Fibroblast of skin of back (primary cell): ENCODE measurements at places on chromosomes 5 and 9.

GRCh38 chr5:32654427-32654826 lies 56.7 kb upstream of the NPR3 start:
- no peak for DNase-seq

DNA sequence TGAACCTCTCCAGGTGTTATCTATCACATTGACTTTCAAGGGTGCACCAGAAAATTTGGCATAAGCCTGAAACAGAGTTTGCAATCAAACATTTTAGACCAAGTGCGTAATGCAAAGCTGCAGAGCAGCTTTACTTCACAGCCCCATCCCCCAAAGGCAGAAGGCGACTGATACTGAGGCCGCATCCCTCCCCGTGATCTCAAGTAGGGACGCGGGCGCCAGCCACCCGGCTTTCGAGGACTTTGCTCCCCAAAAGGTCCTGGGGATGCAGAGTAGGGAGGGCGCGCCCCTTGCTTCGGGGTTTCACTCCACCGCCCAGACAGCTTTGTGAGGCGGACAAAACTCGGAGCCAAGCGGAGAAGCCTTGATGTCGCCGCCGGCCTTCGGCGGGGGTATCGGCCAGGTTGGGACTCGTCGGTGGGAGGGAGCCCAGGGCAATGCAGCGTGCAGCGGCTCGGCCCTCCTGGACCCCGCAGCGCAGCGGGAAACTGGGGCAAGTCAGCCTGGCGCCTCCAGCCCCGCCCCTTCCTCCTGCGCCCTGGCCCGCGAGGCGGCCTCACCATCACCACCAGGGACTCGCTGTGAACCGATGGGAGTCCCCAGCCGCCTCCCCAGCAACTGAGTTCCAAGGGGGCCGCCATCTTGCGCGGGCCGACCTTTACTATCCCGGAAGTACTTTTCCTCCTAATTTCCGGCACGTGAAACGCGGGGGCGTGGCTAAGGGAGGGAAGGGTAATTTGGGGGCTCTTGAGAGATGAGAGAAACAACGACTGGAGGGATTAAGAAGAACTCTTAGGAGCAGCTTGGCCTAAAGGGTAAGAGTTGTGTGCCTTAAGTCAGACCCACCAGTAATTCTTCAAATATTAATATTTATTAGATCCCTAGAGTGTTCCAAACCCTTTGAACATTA lies at the start of gene MTX3:
MTX3 (minus strand) TSS at position 665 of the 910 bp plus-strand sequence; CDS start at position 641, 24 bp downstream.
- peak; percentile 89 for DNase-seq

DNA sequence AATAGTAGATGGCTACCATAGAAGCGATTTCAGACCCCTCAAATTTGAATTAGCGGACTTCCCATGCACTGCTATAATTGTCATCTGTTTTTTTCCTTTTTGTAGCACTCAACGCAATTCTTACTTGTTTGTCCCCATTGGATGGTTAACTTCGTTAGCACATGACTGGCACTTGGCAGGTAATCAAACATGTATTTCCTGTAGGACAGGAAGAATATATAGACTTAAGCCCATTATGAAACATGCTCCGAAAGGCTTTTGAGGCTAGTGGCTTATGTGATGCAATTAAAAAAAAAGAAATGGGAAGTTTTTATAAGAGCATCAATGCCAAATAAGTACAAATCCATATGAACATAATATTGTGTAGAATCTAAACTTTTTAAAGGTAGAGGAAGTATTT lies 301.2 kb downstream of the PSAT1 start:
- no peak for DNase-seq

- DNase-seq: no peak
These were observed 169.6 kb upstream of the SMIM23 start for GRCh38 chr5:171615705-171616640.

DNA sequence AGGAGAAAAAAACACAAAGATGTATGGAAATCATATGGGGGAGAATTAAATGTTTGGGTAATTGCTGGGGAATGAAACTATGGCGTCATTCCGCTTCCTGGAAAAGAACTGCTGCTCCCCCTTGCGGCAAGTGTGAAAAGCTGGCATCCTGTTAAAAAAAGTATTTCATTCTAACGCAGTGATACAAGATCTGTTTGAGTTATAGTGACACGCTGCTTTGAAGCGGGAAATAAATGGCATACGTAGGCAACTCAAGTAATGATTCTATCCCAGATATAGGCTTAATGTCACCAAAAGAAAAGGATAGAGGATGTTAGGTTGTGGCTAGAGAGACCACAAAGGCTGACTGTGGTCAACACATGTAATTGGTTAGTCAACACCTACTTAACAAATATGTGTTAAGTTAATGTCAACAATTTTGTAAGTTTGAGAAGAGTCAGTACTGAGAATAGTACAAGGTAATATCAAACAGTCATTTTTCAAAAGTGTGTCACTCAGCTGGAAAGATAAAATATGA lies 70.2 kb upstream of the ALDH1A1 start:
- DNase-seq: peak; percentile 71
